Amniotic epithelial cell (primary cell): ENCODE measurements at places on chromosomes 1 and 21.
A peak's percentile ranks its signal among the peaks of the same experiment; 100 is the strongest.

- no peak for DNase-seq
These were observed 118.7 kb upstream of the BARHL2 start for GRCh38 chr1:90835661-90836344.

GRCh38 chr1:246081856-246082668 is 425.0 kb downstream of the SMYD3 start:
- no peak for DNase-seq

GRCh38 chr1:58618303-58618702 is 41.3 kb upstream of the TACSTD2 start:
- DNase-seq = peak; percentile 96

DNA sequence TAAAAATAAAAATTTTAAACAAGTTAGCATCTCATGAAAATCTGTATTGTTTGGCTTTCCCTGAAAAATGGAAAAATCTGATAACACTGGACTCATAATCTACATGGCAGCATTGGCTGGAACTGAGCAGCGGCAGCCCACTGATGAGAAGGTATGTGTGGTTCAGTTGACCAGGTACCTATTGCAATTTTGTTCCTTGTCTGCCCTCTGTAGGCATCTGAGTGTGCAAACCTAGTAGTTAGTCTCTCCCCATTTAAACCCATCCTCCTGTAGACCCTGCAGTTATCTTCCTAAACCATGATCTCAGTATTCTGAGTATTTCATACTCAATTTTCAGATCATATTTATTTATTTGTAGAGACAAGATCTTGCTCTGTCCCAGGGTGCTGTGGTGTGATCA is 59.4 kb upstream of the SERBP1 start:
- DNase-seq = peak; percentile 31

- DNase-seq = peak; percentile 67
These were observed 2.2 kb downstream of the SLC19A2 start for GRCh38 chr1:169483500-169483966.

- peak; percentile 28 for DNase-seq
These were observed 105.0 kb downstream of the GPATCH2 start for GRCh38 chr1:217525773-217526490.

GRCh38 chr1:43069461-43070050 is 102.5 kb downstream of the EBNA1BP2 start:
- peak; percentile 42 for DNase-seq

- DNase-seq = peak; percentile 79
These were observed 39.1 kb upstream of the CDC42BPA start for GRCh38 chr1:227357171-227357926.

- peak; percentile 51 for DNase-seq
These were observed 393 bp downstream of the LYSMD1 start for GRCh38 chr1:151165281-151165737.

- peak; percentile 24 for DNase-seq
These were observed 9.3 kb upstream of the ST6GALNAC5 start for GRCh38 chr1:76857973-76858372.

DNA sequence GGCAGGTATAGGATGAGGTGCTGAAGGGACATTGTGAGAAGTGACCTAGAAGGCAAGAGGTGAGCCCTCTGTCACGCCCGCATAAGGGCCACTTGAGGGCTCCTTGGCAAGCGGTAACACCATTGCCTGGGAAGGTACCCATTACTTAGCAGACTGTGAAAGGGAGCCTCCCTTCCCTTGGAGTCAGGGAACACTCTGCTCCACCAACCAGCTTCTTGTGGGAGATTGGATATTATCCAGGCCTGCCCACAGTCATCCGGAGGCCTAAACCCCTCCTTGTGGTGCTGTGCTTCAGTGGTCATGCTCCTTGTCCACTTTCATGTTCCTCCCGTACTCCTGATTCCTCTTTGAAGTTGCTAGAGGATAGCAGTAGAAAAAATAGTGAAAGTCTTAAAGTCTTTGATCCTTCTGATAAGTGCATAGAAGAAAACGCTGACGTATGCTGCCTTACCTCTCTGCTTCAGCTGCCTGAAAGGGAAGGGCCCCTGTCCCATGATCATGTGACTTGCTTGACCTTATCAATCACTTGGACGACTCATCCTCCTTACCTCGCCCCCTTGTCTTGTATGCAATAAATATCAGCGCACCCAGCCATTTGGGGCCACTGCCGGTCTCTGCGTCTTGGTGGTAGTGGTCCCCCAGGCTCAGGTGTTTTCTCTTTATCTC is 16.0 kb downstream of the RBBP4 start:
- DNase-seq = peak; percentile 89

DNA sequence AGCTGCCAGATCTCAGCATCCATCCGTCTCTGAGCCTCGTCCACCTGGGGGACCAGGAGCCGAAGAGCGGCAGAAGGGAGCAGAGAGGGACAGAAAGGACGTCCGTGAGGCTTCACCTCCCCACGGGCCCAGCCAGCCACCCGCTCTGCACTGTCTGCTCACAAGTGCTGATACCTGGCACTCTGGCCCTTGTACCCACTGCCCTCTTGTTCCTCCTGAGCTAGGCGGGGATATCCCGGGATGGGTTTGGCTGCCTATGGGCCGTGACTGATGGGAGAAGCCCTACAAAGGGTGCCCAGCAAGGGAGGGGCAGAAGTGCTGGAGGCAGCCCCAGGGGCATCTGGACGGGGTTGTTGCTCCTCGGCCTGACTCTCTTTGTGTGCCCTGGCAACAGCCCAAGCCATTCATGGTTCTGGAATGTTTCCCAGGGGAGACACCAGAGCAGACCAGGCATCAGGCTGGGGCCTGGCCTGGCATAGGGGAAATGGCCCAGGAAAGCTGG is 57.6 kb downstream of the LDLRAD2 start:
- peak; percentile 85 for DNase-seq

- DNase-seq = no peak
These were observed 174.9 kb downstream of the ETS2 start for GRCh38 chr21:38980416-38981313.

GRCh38 chr1:57101209-57101608 is 135.4 kb upstream of the C8B start:
- no peak for DNase-seq

- DNase-seq = no peak
These were observed 102.7 kb upstream of the NGF start for GRCh38 chr1:115440733-115441132.

- no peak for DNase-seq
These were observed 89.3 kb upstream of the CNIH3 start for GRCh38 chr1:224526771-224527170.

GRCh38 chr1:26405281-26405915 is 5.2 kb upstream of the LIN28A start:
- peak; percentile 78 for DNase-seq

- DNase-seq = no peak
These were observed 6.3 kb upstream of the COL6A2 start for GRCh38 chr21:46091631-46092025.

GRCh38 chr1:220013497-220013896 is 32.8 kb downstream of the EPRS1 start:
- DNase-seq = peak; percentile 64

DNA sequence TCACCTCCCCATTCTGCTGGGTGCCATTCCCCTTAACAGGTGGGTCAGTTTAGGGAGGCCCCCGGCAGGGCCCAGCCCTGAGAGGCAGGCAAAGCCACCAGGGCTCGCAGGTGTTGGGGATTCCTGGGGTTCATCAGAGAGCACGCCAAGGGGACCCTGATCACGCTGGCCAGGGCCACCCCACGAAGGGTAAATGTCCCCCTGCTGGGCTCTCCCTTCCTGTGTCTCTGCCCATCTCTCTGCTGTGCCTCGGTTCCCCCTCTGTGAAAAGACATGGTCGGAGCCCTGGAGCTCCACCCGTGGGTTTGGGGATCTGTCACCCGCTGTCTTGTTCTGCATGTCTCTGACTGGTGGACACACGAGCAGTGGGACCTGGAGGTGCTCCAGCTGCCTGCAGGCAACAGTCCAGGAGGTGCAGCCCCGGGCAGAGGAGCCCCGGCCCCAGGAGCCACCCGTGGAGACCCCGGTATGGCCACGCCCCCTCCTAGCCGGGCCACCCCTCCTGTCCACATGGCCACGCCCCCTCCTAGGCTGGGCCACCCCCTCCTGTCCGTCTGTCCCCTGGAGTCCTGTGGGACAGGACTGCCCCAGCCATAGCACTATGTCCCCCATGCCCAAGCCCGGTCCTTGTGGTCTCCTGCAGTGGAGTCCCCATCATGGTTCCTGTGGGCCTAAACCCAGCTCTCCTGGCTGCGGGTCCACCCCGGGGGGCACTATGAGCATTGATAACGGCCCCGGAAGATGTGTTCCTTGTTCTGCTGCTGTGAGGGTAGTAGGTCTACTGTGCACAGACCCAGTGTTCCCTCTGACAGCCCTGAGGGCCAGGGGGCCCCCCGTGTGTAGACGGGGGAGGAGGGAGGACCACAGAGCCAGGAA is 6.5 kb downstream of the AIRE start:
- DNase-seq = no peak

- DNase-seq = no peak
These were observed 7.7 kb downstream of the EXTL1 start for GRCh38 chr1:26029054-26029863.

DNA sequence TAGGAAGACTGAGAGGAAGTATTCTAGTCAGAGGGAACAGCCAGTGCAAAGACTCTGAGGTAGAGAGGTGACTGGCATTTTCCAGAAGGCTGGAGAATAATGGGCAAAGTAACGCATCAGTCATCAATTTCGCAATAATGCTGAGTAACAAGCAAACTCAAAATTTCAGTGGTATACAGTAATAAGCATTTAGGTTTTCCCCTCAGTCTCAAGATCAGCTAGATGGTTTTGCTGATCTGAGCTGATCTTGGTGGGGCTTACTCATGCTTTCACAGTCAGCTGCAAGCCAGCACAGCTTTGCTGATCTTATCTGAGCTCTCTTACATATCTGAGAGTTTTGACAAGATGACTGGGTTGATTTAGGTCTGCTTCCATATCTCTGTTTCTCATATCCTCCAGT is 108.7 kb downstream of the TSEN15 start:
- peak; percentile 99 for DNase-seq
